ENCODE measurements at places on chromosomes 12 and 14.

DNA sequence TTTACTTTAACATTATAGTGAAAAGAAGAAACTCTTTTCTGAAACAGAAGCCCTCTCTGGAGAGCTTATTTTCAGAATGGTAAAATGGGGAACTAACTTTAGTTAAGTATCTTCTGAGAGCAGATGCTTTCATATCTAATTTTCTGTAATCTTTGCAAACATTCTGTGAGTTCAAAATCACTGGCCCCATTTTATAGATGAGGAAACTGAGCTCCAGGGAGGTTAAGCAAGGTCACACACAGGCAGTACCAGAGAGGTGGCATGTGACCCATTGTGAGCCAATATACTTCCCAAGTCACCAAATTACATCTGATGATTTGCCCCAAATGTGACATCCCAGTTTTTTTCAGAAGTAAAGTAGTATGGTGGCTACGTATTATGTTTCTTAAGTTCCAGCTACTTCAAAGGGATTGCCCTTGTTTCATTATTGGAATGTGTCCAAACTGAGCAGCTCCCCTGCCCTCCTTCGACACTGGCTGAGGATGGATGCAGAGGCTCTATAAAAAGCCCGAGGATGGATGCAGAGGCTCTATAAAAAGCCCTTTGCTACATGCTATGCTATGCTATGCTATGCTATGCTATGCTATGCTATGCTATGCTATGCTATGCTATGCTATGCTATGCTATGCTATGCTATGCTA lies 36.2 kb upstream of the NUDT4 start:
- DNase-seq, result no peak

GRCh38 chr12:85946375-85946774 lies 72.3 kb downstream of the NTS start:
- no peak for DNase-seq

DNA sequence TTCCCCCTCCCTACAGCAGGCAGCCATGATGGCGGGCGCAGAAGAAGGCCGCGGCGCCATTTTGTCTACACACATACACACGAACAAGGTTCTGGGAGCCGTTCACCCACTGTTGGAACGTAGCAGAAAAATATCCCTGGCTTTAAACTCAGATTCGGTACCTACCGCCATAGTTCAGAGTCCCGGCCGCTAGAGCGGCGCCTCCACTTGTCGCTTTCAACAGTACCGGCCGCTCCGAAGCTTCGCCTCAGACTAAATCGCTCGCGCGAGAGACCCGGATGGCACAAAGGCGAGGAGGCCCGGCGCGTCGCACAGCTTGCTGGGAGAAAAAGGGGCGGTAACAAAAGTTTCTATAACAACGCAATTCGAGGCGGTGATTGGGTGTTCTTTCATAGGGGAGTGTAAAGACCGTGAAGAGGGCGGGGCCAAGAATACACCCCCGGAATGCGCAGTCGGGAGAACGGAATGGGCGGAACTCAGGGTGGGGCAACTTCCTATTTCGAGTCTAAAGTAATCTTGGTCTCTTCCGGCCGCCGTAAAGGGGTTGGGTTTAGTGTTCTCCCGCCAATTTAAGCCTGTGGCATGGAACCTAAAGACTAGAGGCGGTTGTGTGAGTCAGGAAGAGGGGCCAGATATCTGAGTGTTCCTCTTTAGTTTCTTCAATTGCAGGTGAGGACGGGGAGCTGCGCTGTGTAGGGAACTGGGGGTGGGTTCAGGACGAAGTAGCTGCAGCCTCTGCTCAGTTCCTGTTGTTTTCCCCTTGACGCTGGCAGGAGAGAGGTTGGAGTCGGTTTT lies at the start of the genes KNTC1 and RSRC2:
Gene KNTC1 (plus strand): TSS at position 567 of the 795 bp plus-strand sequence. CDS start 2,815 bp downstream, outside the sequence.
Gene RSRC2 (minus strand): TSS at position 254 of the 795 bp plus-strand sequence. CDS start 83 bp downstream, at position 171.
- DNase-seq, result peak; percentile 99

GRCh38 chr14:99579120-99579836 lies 24.7 kb downstream of the CCDC85C start:
- DNase-seq, result no peak

GRCh38 chr12:120956579-120957300 lies 21.6 kb upstream of the HNF1A start:
- DNase-seq, result no peak

- peak; percentile 63 for DNase-seq
Observed at GRCh38 chr12:7142056-7142644, 12.0 kb downstream of the CLSTN3 start.

DNA sequence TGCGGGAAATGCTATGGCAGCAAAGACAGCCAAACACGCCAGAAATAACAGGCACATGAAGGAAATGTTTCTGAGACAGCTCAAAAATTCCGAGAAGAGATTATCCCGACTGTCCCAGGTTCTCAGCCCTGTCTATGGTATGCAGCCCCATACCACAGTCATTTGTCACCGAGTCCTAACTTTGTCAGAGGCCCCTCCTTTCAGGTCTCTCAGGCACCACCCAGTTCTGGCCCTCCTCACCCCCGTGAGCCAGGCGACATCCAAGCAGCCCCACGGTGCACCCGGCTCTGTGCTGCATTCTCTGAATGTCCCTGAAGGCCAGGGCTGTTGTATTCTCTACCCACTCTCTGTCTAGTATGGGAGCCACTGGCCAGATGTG lies 24.0 kb downstream of the SSH1 start:
- no peak for DNase-seq

- no peak for DNase-seq
Observed at GRCh38 chr12:28787151-28787550, 361.9 kb upstream of the FAR2 start.

- DNase-seq, result no peak
Observed at GRCh38 chr12:122201381-122201780, 2.1 kb upstream of the B3GNT4 start.
